ENCODE measurements at places on chromosomes 16 and 17.

DNA sequence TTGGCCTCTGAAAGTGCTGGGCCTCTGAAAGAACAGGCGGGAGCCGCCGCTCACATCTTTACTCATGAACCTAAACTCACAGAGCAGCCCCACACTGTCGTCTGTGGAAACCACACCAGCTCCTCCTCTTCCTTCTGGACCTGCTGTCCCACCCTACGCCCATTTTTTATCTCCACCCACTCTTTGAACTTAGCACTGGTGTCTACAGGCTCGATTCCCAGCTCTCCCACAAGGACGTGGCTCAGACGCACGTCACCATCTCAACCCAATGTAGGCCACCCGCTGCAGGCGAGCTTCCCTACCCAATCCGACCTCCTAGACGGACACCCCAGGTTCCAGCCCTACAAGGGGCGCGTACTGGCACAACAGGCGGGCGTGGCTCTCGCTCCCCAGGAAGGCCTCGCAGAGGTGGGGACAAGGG, 62.2 kb downstream of the NXN start:
- DNase-seq = no peak

DNA sequence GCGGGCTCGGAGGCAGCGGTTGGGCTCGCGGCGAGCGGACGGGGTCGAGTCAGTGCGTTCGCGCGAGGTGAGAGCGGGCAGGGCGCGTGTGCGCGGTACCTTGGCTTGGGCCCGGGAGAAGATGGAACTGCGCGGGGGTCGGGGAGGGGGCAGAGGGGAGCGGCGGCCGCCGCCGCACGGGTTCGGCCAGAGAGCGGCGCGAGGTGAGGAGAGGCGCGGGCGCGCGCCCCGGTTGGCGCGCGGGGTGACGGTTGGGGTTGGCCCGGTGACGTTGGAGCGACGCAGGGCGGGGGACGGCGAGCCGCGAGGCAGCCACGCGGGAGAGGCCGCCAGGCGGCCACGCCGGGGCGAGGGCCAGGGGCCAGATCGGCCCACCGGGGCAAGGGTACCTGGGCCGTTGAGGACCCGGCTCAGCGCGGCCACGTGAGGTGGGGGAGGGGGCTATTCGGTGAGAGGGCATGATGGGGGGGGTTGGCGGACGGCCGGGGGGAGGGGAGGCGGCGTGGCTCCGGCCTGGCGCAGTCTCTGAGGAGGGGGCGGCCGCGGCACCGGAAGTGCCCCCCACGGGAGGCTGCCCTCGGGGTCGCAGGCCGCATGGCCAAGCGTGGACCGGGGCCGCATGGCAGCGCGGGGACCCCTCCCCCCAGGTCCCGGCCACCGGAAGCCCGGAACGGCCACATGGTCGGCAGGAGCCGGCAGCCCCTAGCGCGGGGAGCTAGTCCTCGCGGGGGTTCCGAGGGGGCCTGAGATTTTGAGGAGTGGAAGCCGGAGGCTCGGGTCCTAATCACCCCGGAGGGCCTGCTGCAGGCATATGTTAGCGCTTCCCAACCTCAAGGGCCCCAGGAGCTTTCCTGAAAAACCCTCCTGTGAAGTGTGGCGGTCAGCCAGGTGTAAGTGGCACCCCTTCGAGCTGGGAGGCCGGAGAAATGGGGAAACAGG, 527 bp downstream of the EIF5A start:
- DNase-seq = no peak

DNA sequence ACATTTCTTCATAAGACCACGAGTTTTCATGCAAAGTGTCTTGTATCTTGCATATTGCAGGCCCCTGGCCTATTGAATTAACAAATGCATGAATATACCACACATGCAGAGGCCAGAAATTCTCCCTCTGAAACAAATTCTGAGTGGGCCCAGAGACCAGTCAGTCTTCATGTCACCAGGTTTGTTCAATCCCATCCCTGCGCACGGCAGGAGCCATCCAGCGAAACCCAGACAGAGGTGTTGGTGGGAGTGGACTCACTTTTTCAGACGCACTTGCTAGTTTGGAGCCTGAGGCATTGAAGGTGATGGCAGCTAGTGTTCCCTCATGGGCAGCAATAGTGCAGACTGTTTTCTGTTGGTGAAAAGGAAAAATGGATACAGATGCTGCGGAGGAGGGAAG, 21.9 kb downstream of the WIPI1 start:
- DNase-seq = no peak

GRCh38 chr17:78717431-78717980, 64.6 kb downstream of the CYTH1 start:
- DNase-seq = no peak

DNA sequence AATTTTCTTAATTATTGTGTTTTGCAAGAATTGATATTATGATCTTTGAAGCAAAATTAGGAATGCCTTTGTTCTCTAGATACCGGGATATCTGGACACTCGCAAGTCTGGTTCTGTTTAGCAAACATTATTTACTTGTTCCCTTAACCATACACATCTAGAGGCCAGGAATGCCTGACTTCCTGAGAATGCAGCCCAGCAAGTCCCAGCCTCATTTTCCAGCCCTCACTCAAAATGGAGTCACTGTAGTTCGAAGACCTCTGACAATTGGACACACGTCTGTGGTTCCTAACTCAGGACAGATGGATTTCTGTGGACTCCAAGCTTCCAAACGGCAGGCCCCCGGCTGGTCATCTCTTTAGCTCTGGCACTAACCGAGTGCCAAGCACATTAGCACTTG, 355.4 kb upstream of the RBFOX1 start:
- DNase-seq = no peak

GRCh38 chr17:29827179-29827578, 102.8 kb downstream of the SSH2 start:
- no peak for DNase-seq

DNA sequence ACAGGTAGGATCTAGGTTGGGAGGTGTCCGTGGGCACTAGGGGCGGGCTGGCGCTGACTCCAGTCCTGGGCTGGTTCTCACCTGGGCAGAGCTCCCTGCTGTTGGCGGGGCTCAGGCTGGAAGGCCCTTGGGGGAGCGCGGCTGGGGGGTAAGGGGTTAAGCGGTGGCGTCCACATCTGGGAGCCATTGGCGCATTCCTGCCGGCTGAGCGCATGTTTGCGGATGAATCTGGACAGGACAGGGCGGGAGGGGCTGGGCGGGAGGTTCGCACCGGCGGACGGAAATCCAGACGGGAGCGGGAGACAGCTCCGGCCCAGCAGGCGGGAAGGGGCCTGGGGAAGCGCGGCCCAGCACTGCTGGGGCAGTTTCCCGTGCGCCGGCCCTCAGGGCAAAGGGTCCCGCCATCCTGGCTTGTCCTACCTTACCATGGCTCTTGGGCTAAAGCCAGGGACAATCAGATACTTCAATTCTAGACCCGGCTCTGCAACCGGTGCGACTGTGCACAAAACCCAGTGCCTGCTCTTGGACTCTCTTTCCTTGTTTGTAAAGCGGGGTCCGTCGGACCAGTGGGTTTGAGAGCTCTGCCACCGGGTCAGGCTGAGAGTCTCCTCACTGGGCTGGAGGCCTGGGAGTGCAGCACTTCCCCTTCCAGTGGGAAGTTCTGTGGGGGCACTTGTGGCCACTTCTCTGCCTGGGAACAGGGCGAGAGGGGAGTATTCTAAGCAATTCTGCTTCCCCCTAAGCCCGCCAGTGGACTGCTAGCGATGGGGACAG, 7.8 kb downstream of the RARA start:
- no peak for DNase-seq

- DNase-seq = no peak
These were observed 184.4 kb downstream of the HAPSTR1 start for GRCh38 chr16:9275816-9276354.
